ENCODE measurements at places on chromosomes 6 and 20.
A peak's percentile ranks its signal among the peaks of the same experiment; 100 is the strongest.

DNA sequence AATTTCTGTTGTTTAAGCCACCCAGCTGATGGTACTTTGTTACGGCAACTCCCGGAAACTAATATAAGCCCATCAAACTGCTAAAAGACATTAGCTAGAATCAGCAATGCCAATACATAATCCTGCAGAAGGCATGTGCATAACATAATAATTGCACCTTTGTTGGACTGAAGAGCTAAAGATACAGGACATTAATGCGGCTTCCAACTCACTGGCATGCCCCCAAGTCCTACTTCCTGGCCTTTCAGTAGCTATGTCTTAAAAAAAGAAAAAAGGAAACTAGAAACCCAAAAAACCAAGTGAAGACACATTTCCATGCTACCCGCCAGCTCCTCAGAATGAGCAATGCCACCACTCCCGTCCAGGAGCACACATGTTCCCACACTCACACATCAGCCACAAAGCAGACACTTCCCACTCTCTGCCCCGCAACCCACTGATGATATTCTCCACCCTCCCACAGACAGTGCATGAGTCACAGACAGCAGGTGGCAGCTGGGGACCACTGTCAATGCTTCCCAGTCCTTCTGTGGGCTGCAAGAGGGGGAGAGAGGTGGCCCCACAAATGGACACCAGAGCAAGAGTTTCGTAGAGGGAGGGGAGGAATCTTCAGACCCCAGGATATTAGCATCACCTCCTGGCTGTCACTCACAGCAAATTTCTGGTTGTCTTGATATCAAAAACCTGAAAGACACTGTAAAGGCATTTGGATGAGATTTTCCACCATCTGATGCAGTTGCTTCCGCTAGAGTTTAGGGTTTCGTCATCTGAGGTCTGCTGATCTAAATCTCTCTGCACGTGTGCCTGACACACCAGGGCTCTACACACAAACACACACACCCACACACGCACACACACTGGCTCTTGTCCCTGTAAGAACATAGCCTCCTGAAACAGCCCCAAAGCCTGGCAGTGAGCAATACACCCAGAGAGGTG is 32.8 kb downstream of the GFOD1 start:
- peak; percentile 70 for DNase-seq

- DNase-seq, result no peak
Observed at GRCh38 chr6:133546098-133546497, 304.9 kb downstream of the EYA4 start.

GRCh38 chr6:141532211-141532610 is 600.5 kb upstream of the GJE1 start:
- no peak for DNase-seq

DNA sequence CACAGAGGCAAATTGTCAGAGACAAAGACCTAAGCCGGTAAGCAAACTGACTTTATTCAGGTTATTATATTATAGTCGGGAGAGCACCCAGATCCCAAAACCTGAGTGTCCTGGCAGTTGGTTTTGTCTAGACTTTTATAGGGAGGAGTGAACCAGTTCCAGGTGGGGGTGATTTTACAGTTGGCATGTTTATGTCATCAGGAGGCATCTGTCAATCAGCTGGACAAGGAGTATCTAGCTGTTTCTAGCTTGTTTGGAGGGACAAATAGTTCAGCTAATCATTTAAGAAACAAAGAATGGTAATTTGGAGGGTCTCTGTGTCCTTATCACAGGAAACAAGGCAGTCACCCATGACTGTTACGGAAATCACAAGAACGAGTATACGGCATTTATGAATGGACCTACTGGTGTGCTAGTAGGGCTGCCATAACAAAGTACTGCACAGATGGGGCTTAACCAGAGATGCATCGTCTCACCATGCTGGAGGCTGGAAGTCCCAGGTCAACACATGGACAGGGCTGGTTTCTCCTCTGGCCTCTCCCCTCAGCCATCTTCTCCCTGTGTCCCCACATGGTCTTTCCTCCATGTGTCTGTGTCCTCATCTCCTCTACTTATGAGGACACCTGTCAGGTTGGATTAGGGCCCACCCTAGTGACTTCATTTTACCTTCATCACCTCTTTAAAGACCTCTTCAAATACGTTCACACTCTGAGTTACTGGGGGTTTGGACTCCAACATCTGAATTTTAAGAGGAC is 122.7 kb downstream of the LY86 start:
- no peak for DNase-seq

GRCh38 chr6:45420909-45421708 is 43.4 kb upstream of the SUPT3H start:
- DNase-seq, result no peak

DNA sequence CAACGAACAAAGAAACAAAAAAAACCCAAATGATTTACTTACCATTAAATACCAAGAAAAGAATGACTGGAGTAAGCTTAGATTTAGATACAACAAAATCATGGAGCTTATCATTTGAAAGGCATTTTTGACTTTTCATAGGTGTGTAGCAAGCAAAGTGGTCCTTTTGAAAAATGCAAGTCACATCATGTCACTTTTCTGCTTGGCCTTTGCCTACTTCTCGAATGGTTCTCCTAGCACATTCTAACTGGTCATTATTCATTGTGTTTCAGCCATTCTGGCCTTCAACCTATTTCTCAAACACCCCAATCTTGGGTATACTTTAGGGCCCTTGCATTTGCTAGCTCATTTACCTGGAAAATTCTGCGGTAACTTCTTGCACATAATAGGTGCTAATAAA is 22.6 kb downstream of the ASXL1 start:
- no peak for DNase-seq

DNA sequence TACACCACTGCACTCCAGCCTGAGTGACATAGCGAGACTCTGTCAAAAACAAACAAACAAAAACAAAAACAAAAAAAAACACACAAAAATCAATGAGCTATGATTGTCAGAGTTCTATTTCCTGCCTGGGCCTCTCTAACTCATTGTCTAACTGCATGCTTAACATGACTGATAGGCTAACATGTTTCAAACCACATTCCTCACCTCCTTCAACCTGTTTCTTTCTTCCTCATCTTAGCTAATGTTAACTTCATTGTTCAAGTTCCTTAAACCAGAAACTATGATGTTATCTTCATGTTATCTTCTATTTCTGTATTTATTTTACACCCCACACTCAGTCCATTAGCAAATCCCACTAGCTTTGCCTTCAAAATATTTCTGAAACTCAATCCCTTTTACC is 41.5 kb downstream of the BEND6 start:
- DNase-seq, result no peak

DNA sequence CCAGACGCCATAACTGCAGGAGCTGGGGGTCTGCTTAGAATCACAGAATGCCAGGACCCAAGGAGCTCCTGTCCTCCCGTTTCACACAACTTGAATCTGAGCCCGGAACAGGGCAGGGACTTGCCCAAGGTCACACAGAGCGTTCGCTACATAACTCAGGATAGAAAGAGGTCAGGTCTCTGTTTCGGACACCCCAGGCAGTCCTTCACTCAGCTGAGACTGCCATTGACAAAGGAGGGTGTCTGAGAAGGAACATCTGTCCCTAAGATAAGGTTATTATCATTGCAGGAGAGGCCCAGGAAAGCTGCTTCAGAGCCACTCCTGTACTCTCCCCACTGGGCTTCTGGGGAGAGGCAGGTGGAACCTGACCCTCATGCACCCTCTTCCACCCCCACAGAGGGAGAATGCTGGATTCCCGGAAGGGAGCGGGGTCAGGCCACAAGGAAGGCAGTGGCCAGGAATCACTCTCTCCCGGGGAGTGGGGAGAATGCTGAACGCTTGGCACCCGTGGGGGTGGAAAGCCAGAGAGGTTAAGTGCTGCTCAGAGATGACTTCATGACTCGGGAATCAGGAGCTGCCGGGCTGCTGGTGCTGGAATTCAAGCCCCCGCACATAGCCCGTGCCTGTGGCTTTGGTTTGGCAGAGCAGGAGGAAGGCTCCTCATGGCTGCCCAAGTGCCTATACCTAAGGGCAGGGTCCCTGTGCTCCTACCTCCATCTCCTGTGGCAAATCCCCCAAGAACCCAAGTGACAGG is 10.7 kb downstream of the SDC4 start:
- DNase-seq, result no peak

DNA sequence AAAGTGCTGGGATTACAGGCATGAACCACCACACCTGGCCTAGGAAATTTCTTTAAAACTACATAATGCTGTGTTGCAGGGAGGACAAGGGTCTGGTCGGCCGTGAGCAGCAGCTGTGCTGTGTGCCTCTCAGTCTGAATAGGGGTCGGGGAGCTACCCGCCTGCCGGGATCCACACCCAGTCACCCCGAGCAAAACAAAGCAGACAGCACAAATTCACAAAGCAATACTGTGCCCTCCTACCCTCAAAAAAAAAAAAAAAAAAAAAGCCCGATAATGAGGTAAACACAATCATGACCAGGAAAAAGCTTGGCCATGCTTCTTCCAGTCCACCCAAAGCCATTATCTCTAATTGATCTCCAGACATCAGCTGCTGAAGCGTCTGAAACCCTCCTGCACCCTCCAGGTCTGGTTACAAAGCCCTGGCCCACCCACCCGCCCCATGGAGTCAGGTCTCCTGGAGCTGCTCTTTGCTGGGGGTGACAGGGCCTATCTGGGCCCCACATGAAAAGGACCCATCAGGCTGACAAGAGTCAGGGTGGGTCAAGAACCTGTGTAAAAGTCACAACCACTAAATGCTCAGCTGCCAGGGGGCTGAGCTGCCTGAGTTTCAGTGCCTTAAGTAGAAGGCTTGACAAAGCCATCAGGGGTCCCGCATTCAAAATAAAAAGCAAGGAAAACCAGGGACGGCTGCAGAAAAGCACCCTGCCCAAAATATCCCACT is 88.2 kb downstream of the NOL4L start:
- no peak for DNase-seq

- DNase-seq, result no peak
Observed at GRCh38 chr6:145886228-145886956, 71.8 kb upstream of the FBXO30 start.

GRCh38 chr6:88287696-88288095 is 121.5 kb upstream of the CNR1 start:
- no peak for DNase-seq

DNA sequence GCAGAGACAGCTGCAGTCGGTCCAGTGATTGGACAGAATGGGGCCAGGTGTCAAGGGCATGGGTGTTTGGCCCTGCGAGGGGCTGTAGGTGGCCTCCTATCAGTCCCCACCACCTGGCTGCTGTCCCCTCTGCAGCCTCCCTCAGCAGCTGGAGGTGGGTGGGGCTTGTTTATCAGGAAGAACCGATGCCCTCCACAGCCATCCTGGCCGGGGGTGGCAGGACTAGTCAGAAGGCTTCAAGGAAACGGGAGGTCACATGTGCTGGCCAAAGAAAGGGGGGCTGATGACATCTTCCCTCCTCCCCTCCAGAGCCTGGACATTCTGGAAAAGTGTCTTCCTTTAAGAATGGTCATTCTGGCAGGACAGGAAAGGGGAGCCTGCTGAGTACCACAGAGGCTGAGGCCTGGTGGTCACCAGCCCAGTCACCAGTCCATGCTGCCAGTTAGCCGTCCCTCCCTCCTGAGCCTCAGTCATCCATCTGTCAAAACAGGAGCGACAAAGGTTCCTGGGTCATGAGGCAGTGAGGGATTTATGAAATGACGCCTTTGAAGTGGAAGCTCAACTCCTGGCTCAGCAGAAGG is 4.1 kb downstream of the FAM210B start:
- no peak for DNase-seq

DNA sequence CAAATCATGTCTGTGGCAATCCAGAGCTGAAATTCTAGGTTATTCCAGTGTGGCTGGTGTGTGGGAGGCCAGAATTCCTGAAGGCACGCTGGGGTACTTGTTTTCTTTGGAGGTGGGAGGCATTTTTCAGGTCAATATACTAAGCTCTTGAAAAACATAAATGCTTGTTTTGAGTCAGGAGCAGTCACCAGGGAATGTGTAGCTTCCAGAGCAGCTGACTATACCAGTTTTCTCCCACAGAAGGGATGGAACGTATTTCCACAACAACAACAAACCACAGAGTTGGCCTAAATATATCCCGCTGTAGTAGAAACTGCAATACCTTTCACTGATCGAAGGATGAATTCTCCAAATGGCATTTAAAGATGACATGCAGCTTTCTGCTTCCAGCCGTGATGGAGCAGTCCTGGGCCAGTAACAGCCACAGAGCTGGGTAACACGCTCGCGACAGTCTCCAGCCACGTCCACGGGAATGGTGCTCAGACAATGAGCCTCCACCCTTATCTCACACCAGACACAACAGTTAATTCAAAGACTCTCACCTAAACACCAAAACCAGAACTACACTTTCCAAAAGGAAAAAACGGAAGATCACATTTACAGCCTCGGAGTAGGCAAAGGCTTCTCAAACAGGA is 23.2 kb downstream of the CHRNA4 start:
- DNase-seq, result no peak

GRCh38 chr6:149859938-149860337 is 4.2 kb downstream of the LRP11 start:
- DNase-seq, result no peak

DNA sequence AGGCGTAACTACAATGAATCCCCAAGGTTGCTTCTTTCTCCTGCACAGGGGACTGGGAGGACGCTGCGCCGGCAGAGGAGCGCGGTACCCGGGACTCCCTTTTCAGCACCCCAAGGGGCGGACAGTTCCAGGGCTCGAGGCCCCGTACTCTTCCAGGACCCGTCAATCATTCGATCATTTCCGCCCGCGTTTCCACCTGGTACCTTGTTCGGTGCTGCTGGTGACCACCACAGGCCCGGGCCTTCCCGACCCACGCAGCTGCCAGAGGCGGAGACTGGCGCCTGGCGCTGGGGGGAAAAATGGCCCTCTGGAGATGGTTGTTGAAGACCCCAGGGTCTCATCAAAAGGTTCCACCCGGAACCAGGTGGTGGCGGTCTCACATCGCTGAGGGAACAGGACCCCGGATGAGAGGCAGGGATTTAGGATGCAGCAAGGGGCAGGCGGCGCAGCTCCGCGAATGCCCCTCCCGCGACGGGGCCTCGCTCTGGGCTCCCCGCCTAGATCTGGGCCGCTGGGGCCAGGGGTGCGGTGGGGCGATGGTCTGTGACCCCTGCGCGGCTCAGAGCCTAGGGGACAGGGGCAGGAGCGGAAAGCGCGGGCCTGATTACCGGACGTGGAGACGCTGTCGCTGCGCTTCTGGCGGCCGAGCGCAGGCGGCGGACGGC is 744 bp downstream of the VSX1 start:
- DNase-seq, result peak; percentile 26

DNA sequence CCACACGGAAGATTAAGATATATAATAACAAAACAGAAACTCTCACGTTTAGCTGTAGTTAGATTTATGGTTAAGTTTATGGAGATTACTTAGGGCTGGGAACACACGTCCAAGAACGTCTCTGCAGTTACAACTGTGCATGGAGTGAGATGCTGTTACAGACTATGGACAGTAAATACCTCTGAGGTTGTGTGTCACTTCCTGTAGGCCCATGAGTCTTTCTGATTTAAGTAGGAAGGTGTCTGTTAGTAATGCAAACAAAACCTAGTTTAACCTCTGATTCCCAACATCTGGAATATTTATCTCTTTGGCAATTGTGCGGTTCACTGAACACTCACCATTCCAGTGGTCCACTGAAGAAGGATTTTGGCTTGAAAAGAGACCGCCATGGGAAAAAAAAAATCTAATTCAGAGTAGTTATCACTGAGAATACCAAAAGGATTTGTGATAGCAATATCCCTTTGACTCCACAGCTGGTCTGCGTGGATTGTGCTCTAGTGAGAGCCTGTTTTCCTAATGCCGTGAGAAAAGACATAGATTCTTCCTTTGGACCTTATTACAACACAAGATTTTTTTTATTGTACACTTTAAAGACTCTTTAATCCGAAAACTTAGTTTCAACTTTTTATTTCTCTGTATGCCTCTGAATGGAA is 478.2 kb upstream of the CITED2 start:
- no peak for DNase-seq

GRCh38 chr20:1154691-1155090 is 30.1 kb downstream of the TMEM74B start:
- no peak for DNase-seq

- DNase-seq, result no peak
Observed at GRCh38 chr6:134217105-134217797, 100.7 kb downstream of the SGK1 start.

All from CD4-positive, alpha-beta T cell treated with Interleukin-17A for 1 hour (primary cell).